Pons (tissue), 1 donor: ENCODE measurements at places on chromosomes 13 and 19.

- no peak for DNase-seq
These were observed 535 bp downstream of the BSG start for GRCh38 chr19:572743-573518.

GRCh38 chr19:14559916-14560775 lies 11.7 kb downstream of the NDUFB7 start:
- DNase-seq = peak; percentile 0

DNA sequence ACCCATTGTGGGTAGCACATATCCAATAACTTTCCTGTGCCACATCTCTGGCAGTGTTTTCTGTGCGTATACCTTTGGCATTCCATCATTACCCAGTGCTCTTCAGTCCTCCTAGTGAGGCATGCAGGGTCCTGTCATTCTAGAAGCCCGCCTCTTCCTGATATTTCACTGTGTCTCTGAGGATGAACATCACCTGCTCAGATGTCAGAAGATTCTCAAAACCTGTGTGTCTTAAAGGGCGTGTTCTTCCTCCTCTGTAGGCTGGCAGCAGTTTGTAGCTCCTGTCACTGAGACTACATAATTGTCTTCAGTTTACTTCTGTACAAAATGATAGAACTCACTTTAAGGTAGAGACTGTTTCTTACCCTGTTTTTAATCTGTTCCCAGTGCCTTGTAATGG lies 56.9 kb upstream of the TEX29 start:
- DNase-seq = no peak

DNA sequence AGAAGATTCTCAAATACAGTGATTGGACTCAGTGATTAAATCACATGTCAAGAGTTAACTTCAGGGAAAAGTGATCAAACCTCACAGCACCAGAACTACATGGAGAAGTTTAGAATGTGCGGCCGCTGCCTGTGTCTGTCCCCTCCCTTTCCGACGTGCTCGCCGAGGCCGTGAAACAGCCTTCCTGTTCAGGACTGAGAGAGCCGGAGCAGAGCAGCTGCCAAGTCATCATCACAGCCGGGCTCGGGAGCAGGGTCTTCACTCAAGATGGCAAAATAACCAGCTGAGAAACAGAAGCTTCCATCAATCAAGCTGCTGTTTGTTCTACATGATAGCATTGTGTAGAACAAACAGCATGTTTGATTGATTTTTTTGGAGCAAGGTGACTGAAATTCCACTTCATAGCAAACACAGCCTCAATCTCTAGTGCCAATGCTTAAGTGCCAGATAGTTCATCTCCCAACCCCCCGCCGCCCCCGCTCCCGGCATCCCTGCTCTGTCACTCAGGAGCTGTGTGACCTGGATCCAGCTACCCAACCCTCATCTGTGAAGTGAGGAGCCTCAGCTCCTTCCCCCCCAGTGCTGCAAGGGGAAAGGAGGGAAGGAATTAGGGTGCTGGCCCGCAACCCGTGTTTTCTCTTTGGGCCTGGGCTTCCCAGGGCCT lies 70.6 kb downstream of the HSPH1 start:
- no peak for DNase-seq

- no peak for DNase-seq
These were observed 1.8 kb downstream of the FUZ start for GRCh38 chr19:49811328-49811727.

DNA sequence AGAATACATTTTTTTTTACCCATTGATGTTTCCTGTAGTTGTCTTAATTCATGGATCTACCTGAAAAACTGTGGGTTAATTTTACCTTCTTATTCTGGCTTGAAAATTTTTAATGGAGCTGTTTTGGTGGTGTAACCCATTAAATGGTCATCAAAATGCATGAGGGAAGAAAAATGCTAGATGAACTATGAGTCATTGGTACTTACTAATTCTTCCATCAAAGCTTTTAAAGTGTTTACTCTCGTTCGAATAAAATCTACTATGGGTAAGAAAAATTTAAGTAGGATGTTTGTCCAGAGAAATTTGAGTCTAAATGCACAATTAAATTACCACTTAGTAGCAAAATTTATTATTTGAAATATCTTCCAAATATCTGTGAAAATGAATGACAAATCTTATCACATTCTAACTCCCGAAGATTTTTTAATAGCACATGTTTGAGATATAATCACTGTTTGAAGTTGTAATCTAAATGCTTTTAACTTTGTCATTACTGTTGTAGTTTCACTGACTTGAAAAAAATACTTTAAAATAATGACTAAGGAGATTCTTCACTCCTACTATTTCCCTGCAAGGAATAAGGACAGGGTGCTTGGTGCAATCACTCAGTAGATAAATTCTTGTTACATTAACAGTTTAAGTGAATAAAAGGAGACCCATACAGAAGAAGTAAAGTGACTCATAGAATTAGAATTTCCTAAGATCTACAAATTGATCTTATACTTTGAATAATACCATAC lies 437.7 kb downstream of the IRS2 start:
- no peak for DNase-seq

- peak; percentile 41 for DNase-seq
These were observed 7.1 kb upstream of the CIRBP start for GRCh38 chr19:1261798-1262622.

GRCh38 chr13:34308725-34309124 lies 490.8 kb downstream of the RFC3 start:
- DNase-seq = no peak

DNA sequence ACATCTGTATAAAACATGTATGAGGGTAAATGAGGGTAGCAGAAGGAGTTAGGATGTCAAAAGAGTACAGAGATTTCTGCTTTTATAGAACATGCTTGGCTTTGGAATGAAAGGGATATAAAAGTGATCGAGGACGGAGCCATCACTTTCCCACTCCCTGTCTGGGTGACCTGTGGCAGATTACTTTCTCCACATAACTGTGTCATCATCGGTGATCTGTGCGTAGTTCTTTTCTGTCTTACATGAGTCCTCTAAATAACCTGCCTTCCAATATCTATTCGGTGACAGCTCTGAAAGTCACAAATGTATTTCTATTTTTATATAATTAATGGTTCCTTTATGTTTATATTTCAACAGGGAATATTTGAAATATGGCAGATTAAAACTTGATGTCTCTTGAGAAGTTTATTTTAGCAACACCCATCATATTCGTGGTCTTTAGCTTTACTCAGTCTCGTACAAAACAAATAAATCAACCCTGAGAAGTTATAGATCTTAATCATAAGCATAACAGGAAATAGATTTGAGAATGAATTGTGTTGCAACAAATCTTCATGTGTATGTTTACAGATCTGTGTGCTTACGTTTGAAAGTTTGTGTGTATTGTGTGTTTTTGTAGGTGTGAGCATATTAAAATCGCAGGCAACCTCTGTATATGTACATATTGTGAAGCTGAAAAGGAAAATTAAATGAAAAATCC lies 1094.3 kb downstream of the EFNB2 start:
- no peak for DNase-seq

DNA sequence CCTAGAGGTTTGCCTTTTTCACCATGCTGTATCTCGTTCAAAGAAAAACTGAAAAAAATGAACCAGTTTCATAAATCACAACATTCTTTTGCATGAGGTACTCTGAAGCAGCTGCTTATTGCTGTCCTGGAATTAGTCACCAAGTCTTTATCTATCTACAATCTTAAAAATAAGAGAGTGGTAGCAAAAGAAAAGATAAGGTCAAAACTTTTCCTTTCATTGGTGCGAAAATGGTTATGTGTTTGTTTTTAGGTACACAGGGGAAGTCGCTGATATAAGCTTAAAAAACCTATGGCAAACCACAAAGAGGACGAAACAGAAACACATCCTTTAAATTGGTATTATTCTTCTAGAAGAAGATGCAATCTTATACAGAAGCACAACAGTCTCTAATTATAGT lies 20.7 kb downstream of the OBI1 start:
- no peak for DNase-seq

DNA sequence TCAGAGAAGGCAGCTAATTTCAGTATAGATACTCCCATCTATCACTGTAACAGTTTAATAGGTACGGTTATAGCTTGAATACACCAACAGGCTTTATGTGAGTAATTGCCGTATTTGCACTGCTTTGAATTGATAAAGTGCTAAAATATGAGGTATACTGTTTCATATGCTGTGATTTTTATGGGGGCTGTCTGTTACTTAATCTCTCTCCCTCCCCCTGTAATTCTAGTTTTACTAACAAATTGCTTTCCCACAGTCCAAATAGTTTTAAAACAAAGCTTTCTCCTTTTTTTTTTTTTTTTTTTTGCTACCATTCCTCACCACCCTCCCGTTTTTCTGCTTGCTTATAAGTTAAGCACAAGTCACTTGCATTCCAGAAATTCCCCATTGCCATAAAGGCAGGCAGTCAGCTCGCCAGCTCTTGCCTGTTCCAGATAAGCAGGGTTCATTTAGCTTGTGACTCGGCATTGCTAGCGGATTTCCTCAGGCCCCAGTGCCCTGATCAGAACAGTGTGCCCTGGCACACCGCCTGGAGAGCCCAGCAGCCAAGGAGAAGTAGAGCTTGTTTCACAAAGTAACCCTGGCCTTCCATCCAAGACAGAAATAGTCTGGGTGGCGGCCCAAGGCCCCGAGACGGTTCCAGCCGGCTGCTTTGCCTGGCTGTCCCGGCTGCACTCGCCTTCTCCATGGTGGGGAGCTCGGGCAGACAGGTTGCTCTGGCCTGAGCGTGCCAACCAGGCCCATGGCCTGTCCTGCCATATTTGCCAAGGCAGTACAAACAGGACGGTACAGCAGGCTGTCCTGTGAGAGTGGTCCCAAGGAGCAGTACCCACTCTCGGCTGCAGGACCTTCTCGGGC lies 43.5 kb upstream of the NPAS1 start:
- peak; percentile 92 for DNase-seq

GRCh38 chr13:44255771-44256364 lies 117.8 kb upstream of the SERP2 start:
- no peak for DNase-seq

DNA sequence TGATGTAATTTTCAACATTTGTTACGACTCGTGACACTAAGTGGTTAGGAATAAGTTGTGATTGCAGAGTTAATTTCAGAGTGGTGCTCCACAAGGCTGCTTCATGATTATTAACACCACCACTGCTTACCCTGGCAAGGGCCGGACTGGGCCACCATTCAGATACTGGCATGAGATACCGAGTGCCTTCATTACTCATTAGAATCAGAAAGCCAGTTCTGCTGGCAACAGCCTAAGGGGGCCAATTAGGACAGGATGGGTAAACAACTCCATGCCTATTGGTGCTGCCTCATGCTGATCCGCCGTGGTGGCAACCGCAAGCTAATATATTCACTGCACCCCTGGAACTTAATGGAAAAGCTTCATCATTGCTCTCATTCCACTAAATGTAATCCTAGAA lies 575.1 kb downstream of the EFNB2 start:
- DNase-seq = peak; percentile 36

- DNase-seq = no peak
These were observed 1001.1 kb downstream of the OLFM4 start for GRCh38 chr13:54029720-54030119.

DNA sequence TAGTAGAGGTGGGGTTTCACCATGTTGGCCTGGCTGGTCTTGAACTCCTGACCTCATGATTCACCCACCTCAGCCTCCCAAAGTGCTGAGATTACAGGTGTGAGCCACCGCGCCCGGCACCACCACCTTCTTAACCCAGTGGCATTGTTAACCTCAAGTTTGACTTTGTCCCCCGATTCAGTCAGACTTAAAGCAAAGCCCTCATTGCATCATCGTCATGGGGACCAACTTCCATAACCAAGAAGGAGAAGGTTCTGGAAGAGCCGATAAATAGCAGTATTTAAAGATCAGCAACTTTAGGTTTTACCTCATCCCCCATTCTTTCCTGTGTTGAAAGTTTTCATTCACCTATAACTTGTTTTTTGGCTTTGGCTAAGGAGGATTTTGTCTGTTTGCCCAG lies 6.7 kb upstream of the INAFM1 start:
- no peak for DNase-seq

GRCh38 chr13:94259984-94260383 lies 219.5 kb downstream of the DCT start:
- DNase-seq = no peak

GRCh38 chr19:19746286-19747213 lies 13.6 kb upstream of the ZNF14 start:
- DNase-seq = no peak

GRCh38 chr13:23725922-23726321 lies 155.7 kb downstream of the TNFRSF19 start:
- no peak for DNase-seq

GRCh38 chr13:37806666-37807065 lies 62.9 kb downstream of the TRPC4 start:
- no peak for DNase-seq
